ENCODE measurements at places on chromosomes 7 and 10. TPM values are rescaled to one million over a fixed set of nuclear protein-coding genes. Genes with fewer than 3 reads are reported as not detected.

DNA sequence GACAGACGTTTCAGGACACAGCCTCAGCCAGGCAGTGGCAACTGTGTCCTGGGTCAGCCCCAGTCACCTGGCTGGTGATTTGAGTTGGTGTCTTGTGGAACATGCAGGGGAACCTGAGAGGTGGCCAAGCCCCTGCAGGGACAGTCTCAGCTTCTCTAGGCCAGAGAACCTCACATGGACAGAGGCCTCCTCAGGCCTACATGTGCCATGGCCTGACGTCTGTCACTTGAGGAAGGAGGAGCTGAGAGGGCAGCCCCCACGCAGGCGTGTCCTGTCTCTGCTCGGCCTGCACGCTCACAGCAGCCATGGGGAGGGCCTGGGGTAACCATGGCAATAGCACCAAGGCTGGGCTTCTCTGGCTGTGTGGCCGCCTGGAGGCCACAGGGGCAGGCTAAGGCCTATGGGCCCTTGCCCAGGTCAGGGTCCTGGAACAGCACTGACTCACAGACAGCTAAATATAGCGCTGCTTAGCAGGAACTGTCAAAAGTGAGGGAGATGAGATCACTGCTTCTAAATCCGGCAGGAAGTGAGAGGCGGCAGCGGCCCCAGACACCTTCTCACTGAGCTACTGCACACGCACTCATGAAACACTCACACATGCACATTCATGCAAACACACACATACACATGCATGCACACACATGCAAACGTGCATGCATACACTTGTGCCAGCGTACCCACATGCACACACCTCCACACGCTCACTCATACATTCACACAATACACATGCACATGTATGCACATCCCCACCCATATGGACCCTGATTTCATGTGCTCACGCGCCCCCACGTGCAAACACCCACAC is 57.0 kb downstream of the YKT6 start:
- DNase-seq: peak; percentile 48

DNA sequence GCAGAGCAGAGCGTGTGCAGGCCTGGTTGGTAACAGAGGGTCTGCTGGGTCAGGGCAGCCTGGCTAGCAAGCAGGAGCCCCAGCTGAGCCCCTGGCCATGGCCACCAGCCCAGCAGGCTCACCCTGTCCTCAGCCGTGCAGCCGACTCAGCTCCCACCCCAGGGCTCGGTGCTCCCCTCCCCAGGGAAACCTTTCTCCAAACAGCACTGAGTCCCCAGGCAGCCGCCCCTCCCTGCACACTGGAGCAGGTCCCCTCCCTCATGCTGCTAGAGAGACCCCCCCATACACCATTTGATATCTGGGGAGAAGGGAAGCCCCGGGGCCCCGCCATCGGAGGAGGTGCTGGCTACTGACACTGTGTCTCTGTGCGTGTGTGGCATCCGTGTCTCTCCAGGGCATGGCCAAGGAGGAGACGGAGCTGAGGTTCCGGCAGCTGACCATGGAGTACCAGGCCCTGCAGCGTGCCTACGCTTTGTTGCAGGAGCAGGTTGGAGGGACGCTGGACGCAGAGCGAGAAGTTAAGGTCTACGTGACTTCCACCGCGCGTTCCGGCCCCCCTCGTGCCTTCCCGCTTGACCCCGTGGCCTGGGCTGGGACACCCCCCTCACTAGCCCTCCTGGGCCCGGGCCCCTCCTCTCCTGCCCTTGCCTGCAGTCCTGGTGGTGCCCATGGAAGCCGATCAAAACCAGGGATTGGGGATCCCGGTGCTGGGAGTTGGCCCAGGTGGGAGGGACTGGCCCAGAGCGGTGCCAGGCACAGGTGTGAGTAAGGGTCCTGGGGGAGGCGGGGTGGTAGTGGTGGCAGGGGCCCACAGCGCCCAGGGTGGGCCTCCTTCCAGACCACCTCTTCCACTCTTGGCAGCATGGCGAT is 45.0 kb upstream of the DPYSL4 start:
- DNase-seq: no peak

DNA sequence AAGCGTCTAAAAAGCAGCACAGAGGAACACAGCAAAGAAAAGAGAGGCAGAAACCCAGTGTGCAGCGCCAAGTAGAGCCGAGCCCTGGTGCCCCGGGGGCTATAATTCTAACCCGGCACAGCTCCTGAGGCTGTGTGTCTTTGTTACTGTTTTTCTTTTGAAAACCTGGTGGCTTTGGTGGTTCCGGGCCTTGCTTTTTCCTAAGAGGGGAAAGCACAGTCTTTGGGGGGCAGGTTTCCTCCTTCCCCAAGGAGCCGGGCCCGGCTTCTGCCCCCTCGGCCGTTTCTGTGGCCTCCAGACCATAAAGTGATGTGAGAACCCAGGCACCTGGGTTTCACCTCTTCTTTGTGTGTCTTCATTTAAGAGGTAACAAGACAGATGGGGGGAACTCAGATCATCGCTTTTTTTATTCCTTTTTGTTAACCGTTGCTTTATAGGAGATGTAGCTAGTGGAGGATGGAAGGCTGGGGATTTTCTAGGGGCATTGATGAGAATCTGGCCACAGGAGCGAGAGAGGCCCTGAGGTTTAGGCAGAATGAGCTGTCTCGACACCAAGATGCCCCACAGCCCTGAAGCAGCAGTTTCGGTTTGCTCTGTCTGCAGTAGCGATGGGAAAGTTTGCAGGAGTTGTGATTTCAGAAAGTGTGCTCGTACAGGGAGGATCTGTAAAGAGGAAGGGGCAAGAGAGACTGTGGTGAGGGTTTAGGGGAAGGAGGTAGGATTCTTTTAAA is 367.8 kb upstream of the GALNT17 start:
- DNase-seq: no peak

DNA sequence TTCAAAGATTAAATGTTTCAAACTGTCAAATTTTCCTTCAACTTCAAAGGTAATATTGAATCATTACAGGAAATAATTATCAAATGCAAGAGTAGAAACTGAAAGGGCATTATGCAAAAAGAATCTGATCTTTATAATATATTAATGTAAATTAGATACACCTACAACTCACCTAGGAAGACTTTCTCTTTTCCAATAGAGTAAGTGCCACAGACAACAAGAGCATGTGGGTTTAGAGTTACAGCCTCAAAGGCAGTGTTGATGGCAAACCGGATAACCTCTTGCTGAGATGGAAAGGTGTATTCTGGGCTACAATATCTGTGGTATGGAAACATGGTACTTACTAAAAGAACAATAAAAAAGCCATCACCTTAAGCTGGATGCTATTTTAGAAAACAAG is 11.7 kb downstream of the DCLRE1A start:
- no peak for DNase-seq

GRCh38 chr7:20927976-20928375 is 141.3 kb upstream of the SP8 start:
- no peak for DNase-seq

The ZNF804B gene
- total RNA-seq: not detected

DNA sequence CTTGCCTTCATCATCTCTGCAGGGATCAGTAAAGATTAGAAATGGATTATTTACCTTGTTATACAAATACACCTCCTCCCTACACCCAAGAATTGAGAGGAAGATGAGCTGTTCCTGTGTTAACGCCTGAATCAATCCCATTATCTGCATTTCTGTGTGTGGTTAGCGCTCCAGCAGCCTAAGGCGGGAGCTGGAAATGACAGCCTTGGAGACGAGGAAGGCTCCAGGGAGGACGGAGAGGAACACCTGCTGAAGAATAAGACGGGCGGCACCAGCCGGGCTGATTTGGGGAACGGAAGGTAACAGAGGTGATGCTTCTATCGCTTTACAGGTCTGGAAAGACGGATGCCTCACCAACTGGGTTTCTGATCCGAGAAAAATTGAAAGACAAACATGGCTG is 34.2 kb upstream of the DDC start:
- DNase-seq: no peak

The SLC18A2 gene
- 0.15 TPM for total RNA-seq
